CD4-positive, alpha-beta T cell treated with Interleukin-6 at 100 ng/mL for 8 hours (primary cell): ENCODE measurements at places on chromosomes 1 and 21.

GRCh38 chr1:156643778-156644092 lies 1.8 kb downstream of the BCAN start:
- no peak for DNase-seq

DNA sequence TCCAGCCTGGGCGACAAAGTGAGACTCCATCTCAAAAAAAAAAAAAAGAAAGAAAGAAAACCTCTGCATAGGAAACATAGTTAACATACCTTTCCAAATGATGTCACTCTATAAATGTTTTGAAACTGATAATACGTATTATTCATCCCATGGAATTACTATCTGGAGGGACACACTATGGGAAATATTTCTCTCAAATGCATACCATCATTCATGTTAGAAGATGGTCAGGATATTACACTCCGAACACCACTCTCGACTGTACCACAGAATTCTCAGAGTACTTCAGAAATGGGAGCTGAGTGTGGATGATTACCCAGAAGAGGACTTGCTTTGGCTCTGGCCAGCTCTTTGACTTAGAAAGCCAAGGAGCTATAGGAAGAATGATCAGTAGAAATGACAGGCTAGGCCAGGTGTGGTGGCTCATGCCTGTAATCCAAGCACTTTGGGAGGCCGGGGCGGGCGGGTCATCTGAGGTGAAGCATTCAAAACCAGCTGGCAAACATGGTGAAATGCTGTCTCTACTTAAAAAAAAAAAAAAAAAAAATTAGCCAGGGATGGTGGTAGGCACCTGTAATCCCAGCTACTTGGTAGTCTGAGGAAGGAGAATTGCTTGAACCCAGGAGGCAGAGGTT lies 5.2 kb upstream of the LIN28A start:
- DNase-seq = no peak

- no peak for DNase-seq
Observed at GRCh38 chr1:185735701-185736064, 1.5 kb downstream of the HMCN1 start.

DNA sequence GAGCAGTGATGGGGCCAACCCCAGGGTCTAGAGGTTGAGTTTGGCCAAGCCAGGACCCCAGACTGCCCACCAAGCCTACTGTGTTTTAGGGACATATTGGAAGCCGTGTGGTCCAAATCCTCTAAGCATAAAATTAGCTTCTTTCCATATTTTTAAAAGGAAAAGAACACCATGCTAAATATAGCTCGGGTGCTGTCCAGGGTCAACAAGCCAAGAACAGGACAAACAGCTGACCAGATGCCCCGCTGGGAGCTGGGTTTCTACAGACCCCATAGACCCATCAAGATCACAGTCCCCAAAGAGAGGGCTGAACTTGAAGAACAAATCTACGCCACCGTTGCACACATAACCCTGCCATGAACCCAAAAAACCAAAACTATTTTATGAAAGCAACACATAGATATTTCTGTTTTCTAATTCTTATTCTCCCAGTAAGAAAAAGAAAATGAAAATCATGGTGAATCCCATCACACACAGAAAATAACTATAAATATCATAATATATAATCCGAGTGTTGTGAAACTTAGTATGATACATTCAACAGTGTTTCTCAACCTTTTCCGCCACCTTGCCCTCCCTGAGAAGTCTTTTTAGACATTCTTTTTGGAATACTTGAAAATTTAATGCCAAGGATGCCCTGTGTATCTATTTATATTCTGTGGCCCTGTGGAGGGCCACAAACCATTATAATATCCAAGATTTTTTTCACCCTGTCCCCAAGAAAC lies 36.2 kb upstream of the FHAD1 start:
- no peak for DNase-seq

DNA sequence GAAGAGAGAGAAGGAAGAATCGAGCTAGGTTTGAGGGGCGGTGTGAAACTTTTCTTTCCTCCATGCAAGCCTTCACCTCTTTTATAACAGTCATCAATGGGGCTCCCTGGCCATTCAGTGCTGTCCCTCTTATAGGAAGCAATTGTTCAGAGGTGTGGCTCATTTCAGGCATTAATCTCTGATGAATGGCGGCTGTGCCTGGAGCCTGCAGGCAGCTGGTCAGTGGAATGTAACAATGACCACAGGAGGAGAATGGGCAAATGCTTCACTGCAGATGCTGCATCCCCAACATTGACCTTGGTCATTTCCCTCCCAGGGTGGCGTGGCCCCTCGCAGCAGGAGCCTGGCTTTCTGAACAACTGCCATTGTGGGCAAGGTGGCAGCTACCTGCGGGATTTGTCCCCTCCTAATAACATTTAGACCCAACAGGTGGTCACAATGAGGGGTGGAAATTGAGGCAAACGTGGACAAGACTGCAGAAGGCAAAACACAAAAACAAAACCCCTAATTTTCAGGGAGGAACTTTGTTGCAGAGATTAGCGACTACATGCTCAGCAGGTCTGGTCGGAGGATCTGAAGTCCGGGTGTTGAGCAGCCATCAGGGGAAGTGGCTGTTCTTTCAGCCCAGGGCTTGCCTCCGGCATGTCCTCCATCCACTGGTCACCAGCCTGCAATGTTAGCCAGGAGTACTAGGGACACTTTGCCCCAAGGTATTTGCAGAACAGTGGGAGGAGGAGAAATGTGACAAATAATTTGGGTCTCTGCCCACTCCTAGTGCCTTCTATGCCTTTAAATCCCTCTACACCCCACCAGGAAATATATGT lies 97.3 kb upstream of the PAXBP1 start:
- no peak for DNase-seq

DNA sequence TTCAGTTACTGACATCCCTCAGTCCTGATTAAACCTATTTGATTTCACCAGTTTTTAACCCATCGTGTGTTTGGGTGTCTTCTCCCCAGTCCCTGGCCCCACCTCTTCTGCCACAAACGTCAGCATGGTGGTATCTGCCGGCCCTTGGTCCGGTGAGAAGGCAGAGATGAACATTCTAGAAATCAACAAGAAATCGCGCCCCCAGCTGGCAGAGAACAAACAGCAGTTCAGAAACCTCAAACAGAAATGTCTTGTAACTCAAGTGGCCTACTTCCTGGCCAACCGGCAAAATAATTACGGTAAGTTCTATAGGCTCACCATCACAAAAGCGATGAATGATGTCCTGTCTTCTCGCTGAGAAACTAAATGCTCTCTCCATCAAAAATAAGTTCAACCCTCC lies 28.7 kb downstream of the NBPF3 start:
- DNase-seq = no peak

DNA sequence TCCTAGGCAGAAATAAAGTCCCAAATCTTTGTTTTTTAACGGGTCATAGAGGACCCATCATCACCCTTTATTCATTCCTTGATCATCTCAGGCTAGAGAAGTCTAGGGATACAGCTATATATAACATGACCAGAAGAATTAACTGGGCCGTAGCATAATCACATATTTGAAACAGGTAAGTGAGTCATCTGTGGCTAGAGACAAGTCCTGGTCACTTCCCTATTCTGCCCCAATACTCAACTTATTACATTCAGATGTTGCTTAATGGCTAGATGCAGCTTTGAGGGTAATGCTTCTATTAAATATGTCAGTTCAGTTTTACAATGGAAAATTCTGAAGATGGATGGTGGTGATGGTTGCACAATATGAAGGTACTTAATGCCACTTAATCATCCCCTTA lies 47.0 kb downstream of the EXO1 start:
- DNase-seq = no peak

- DNase-seq = no peak
Observed at GRCh38 chr21:21806711-21807597, 808.7 kb downstream of the NCAM2 start.

DNA sequence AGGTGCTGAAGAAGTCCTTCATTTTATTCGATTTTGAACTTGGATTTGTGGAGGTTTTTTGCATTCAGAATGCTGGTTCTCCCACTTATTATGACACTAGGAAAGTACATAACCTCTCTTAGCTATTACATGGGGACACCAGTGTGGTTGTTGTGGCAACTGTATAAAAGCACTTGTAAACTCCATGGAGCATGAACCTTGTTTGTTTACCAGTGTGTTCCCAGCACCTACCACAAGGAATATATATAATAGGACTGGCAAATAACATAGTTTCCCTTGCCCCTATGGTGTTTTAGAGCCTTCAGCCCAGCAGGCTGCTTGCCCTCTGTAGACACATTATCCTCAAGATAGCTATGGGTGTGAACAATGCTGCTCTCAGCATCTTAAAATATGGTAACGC lies 43.1 kb downstream of the RASSF5 start:
- DNase-seq = no peak

DNA sequence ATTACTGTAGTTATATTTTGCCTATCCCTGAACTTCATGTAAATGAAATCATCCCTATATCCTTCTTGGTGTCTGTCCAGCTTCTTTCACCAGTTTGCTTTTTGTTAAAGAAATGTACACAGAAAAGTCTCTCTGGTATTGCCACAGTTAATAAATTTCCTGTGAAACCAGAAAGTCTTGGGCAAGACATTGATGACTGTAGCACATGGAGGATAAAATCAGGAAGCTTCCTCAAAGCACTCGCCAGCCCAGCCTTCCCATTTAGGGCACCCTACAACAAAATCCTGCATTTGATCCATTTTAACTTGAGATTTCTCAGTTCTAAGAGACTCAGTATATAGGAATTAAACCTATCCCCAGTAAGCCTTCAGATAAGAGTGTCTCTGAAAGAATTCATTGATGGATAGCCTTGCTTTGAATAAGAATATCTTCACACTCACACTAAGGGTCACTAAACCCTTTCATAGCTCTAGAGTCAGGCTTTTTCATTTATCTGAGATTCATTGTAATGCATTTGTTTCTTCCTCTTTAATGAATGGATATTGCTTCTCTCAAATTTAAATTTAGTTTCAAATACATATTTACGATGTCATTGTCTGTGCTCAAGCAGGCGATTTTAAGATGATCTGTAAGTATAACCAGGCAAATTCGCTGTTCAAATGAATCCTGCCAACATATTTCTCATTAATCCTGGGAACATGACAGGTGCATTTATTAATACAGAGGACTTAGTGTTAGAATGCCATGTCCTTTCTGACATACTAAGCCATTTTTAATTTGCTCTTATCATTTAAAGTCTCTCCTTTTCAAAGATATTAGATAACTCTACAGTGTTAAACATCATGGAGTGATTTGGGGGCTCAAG lies 153.1 kb downstream of the GRIK1 start:
- DNase-seq = no peak
